Right renal pelvis (tissue), 4 donors: ENCODE measurements at places on chromosomes 12 and 14.

DNA sequence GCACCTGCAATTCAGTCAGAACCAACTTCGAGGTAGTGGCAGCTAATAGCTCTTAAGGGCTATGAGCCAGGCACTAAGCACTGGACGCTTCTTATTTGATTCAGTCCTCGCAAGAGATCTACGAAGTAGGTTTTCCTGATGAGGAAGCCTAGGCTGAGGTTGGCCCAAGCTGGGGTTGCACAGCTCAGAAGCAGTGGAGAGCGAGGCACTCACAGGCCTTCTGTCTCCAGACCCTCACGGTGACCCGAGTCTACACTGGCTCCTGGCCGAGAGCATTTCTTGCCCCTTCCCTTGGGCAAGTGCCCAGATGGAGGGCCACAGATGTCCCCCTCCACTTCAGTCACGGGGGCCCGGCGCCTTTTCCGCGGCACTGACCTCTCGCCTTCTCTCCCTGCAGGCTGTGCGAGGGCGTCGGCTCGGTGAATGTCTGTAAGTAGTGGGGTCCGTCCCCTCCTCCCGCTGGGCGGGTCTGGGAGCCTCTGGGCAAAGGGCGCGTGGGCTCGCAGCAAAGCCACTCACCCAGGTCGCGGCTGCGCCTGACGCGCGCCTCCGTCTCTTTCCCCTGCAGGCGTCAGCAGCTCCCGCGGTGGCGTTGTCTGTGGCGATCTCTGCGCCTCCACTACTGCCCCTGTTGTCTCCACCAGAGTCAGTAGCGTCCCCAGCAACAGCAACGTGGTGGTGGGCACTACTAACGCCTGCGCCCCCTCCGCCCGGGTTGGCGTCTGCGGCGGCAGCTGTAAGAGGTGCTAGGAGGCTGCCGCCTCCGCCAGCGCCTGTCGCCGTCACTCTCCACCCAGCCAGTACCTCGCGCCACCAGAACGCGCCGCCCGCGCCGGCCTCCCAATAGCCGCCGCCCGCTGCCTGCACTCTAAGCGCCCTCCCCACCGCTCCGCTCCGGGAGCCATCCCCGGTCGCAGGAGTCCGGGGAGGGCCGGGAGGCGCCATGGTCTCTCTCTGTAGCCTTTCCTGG lies 13.1 kb downstream of the KRT83 start:
- DNase-seq = no peak

DNA sequence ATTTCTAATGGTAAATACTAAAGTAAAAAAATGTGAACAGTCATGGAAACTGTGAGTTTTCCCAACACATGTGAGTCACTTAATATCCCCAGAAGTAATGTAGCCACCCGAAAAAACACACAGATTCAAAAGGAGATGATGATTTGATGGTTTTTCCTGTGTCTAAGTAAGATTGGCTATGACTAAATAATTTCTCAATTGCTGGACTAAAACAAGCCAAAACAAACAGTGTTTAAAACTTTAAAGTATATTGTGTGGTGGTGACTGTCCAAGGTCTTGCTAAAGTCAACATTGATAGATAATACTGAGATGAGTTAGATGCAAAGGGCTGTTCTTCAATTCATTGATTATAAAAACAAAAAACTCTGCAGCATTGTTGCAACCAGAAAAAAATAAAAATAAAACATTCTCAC lies 89.6 kb upstream of the SOX5 start:
- DNase-seq = no peak

- DNase-seq = no peak
Observed at GRCh38 chr14:60153991-60154390, 11.2 kb downstream of the DHRS7 start.

GRCh38 chr12:77072833-77073495 lies 7.6 kb upstream of the E2F7 start:
- DNase-seq = no peak

DNA sequence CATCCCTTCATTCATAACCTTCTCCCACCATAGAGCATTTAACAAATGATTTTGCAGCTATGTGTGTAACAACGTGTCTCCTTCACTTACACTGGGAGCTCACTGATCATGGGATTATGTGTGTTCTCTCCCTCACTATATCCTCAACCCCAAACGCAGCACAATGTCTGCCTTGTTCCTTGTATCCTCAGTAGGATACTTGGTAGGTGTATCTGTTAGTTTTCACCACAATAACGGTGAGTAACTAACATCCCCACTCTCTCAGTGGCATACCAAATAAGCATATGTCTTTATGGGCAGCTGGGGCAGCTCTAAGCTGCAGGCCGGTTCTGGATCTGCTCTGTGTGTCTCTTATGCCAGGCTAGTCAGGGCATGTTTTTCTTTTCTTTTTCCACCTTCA lies 166.7 kb upstream of the PWP1 start:
- DNase-seq = no peak

- no peak for DNase-seq
Observed at GRCh38 chr12:54154681-54155186, 34.1 kb downstream of the SMUG1 start.

- DNase-seq = no peak
Observed at GRCh38 chr14:74653386-74654138, 41.5 kb upstream of the LTBP2 start.

GRCh38 chr14:83019744-83020414 lies 1486.2 kb upstream of the SEL1L start:
- no peak for DNase-seq

DNA sequence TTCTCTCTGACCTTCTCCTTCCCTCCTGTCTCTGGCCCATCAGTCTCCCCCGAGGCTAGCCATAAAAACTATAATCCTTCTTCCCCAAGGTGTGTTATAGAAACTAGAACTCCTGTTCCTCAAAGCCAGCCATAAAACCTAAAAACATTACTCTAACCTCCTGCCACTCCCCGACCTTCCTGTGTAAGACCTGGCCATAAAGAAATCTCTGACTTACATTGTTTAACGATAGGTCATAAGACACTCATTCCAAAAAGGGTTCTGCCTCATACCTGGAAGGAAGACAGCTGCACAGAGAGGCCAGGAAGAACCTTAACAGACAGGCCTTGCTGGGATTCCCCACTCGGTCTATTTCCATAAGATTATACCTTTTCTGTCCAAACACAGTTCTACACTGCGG lies 70.9 kb upstream of the EEA1 start:
- no peak for DNase-seq

- no peak for DNase-seq
Observed at GRCh38 chr12:92462049-92462448, 240.7 kb upstream of the PLEKHG7 start.

GRCh38 chr12:106915635-106916026 lies 40.1 kb upstream of the TMEM263 start:
- DNase-seq = no peak

- peak; percentile 3 for DNase-seq
Observed at GRCh38 chr14:88868558-88869159, 44.2 kb downstream of the TTC8 start.

GRCh38 chr14:95208598-95208997 lies 51.3 kb upstream of the DICER1 start:
- no peak for DNase-seq

GRCh38 chr12:7411343-7411742 lies 32.6 kb downstream of the CD163L1 start:
- no peak for DNase-seq

- DNase-seq = no peak
Observed at GRCh38 chr12:115341442-115341841, 657.5 kb upstream of the TBX3 start.

GRCh38 chr12:54593725-54594124 lies 5.3 kb upstream of the PPP1R1A start:
- DNase-seq = no peak

GRCh38 chr14:95808371-95808770 lies 68.3 kb upstream of the TUNAR start:
- DNase-seq = no peak

DNA sequence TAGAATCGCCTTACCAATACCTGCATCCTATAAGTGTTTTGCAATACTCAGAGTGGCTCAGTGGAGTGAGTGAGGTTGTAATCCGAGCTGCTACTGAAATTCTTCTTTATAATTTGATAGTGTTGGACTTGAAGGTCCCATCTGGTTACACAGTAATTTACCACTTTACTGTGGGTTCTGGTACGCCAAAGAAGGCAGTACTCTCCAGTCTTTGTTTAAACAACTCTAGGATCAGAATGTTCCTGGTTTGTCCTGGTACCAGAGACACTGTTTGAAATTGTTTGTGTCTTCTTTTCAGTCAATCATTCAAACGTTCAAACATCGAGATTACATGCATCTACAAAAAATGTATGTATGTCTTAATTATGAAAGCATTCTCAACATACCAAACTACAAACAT lies 51.3 kb upstream of the AMN1 start:
- DNase-seq = no peak

GRCh38 chr12:45130881-45131281 lies 80.0 kb upstream of the DBX2 start:
- peak; percentile 41 for DNase-seq

GRCh38 chr12:80636832-80637231 lies 70.6 kb upstream of the MYF6 start:
- DNase-seq = no peak

GRCh38 chr12:30806989-30807694 lies 52.4 kb upstream of the CAPRIN2 start:
- DNase-seq = peak; percentile 38

GRCh38 chr14:65958664-65959562 lies 527.3 kb upstream of the CCDC196 start:
- DNase-seq = no peak

DNA sequence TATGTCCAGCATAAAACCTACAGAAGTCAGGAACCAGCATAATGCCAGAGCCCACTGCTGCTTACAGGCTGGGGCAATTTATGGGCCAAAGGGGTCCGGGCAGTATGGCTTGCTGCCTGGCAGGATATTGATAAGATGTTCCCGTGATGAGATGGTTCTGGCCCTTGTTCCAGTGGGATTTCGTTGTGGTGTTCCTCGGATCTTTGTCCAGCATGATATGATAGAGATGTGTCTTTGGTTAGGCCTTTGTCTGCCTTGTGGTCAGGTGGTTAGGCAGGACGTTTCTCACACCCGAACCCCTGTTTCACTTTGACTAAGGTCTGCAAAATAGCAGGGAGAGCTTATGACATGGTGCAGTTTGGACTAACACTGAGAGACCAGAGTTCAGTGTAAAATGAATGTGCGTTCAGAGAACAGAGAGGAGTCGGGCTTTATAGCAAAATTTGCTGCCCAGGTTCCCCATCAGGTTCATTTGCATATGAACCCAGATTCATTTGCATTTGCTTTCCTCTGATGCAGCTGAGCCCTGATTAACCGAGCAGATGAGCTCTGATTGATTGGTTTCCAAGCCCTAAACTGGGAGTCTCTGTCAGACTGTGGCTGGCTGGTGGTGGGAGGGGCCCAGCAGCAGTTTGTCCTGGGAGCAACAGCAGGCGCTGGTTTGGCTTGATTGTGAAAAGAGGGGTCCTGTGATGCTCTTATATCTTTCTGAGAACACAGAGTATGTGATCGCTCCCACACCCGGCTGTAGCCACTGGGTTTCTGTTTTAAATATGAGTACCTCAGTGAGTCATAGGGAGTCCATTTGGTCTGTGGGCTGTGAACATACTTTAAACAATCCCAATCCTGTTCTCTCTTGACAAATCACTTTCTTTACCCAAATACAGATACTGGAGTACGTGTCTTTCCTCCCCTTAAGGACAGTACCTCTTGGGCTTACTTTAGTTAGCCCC lies 156.3 kb upstream of the PZP start:
- DNase-seq = no peak

GRCh38 chr14:33732175-33732574 lies 218.7 kb downstream of the EGLN3 start:
- no peak for DNase-seq

GRCh38 chr12:63809566-63809965 lies 29.9 kb downstream of the RXYLT1 start:
- DNase-seq = no peak

GRCh38 chr12:91413581-91414546 lies 231.2 kb upstream of the DCN start:
- no peak for DNase-seq

DNA sequence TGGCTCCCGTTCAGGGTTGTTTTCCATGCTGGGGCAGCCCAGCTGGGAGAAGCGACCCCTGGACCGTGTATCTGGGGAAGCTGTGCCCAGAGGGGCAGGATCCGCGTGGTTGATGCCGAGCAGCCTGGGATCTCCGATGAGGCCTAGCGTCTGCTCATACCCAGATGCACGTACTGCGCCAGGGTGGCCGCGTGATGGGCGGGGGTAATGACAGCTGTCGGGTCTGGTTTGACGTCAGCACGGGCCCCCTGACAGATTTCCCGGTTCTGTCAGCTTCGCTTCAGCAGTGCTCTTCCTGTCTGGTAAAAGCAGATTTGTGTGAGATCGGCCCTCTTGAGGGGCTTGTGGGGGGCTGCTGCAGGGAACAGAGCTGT lies 147.3 kb downstream of the TSPAN9 start:
- DNase-seq = no peak
